ENCODE measurements at places on chromosomes 6 and 20.
A peak's percentile ranks its signal among the peaks of the same experiment; 100 is the strongest.

DNA sequence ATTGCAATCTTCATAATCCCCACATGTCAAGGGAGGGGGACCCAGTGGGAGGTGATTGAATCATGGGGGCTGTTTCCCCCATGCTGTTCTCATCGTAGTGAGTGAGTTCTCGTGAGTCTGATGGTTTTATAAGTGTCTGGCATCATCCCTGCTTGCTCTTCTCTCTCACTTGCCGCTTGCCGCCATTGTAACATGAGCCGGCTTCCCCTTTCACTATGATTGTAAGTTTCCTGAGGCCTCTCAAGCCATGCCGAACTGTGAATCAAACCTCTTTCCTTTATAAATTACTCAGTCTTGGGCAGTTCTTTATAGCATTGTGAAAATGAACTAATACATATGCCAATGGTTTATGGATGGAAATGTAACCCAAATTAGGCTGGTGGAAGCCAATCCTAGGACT is 109.4 kb upstream of the AKAP12 start:
- no peaks in the 10 kb centered on the region for H3K27me3 ChIP-seq
- H3K4me3 ChIP-seq: no peak overlapping the region
- H3K4me1 ChIP-seq: no peaks in the 10 kb centered on the region
- H3K27ac ChIP-seq: no peak overlapping the region
- DNase-seq: no peak

DNA sequence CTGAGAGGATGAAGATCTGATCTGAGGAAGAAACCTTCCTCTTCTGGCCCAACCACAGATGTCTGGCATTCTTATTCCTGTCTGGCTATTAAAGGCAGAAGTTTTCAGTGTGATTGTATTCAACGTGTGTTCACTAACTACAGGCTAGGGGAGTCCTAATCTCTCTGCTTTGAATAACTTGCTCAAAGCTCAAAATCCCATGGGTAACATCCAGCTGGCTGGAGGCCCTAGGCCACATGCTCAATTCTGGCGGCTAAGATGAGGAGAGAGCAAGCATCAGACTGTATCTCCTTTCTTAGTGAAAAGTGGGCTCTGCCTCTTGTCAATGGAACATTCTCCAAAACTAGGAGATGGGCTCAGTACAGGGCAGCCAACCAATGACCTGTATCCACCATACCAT is 478.0 kb downstream of the KIF16B start:
- H3K27ac ChIP-seq: no peak overlapping the region
- H3K27me3 ChIP-seq: no peaks in the 10 kb centered on the region
- no peak overlapping the region for H3K4me3 ChIP-seq

GRCh38 chr6:101429270-101429669 is 35.8 kb downstream of the GRIK2 start:
- H3K4me3 ChIP-seq: no peak overlapping the region
- H3K27ac ChIP-seq: no peak overlapping the region
- no peaks in the 10 kb centered on the region for H3K36me3 ChIP-seq
- DNase-seq: no peak
- no peaks in the 10 kb centered on the region for H3K27me3 ChIP-seq

- H3K4me3 ChIP-seq: no peak overlapping the region
- H3K27ac ChIP-seq: no peak overlapping the region
- H3K36me3 ChIP-seq: no peaks in the 10 kb centered on the region
- no peaks in the 10 kb centered on the region for H3K4me1 ChIP-seq
- H3K27me3 ChIP-seq: no peaks in the 10 kb centered on the region
These were observed 400.0 kb upstream of the CDH4 start for GRCh38 chr20:60851826-60852704.

- H3K4me1 ChIP-seq: no peaks in the 10 kb centered on the region
- no peak overlapping the region for H3K27ac ChIP-seq
- no peaks in the 10 kb centered on the region for H3K27me3 ChIP-seq
- H3K4me3 ChIP-seq: no peak overlapping the region
- no peaks in the 10 kb centered on the region for H3K36me3 ChIP-seq
These were observed 134.0 kb upstream of the GRIK2 start for GRCh38 chr6:101259505-101259904.

DNA sequence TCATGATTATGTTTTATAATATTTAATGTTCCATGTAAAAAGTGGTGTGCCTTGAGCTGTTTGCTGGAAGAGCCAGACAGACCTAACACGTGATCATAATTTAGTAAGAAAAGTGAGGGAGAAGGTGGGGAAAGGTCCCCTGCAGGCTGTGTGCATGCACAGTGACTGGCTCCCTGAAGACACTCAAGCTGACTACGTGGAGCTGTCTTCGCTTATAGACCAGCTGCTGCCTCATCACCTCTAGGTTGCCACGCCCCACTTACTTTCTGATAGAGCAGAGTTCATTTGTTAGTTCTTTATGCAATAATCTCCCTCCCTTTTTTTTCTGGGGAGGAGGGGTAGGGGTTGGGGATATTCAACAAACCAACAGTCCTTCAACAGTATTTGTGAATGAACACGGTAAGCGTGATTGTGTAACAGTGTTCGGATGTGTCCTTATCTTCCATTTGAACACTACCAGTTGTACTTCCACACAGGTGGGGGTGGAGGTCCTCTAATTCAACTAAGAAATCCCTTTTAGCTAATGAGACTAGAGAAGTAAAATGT is 157.3 kb downstream of the BACH2 start:
- no peaks in the 10 kb centered on the region for H3K27me3 ChIP-seq
- no peaks in the 10 kb centered on the region for H3K36me3 ChIP-seq
- no peak overlapping the region for H3K4me3 ChIP-seq
- H3K27ac ChIP-seq: no peak overlapping the region
- no peaks in the 10 kb centered on the region for H3K4me1 ChIP-seq

- H3K27ac ChIP-seq: no peak overlapping the region
- no peaks in the 10 kb centered on the region for H3K4me1 ChIP-seq
- H3K4me3 ChIP-seq: no peak overlapping the region
- no peaks in the 10 kb centered on the region for H3K27me3 ChIP-seq
- no peak for DNase-seq
These were observed 47.0 kb upstream of the PRL start for GRCh38 chr6:22343864-22344263.

- no peaks in the 10 kb centered on the region for H3K4me1 ChIP-seq
- no peak overlapping the region for H3K4me3 ChIP-seq
- no peak overlapping the region for H3K27ac ChIP-seq
- no peak for DNase-seq
These were observed 47.4 kb upstream of the PAK5 start for GRCh38 chr20:9886227-9886626.

DNA sequence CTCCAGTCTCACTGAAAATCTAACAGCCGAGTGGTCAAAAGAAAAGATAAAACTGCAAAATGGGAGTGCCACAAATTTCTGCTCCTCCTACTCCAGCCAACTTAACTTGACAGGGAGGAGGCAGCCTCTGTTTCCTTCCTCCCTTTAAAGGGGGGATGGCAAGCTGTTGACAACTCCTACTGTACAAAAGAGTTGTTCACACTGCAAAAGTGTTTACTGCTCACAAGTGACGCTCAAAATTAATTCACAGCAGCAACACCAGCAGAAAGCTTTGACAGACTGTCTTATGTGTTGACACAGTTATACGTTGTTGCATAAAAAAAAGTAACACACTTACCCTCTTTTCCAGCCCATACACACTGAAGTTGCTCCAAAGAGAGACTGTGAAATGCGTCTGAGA is 169.8 kb downstream of the BACH2 start:
- H3K4me3 ChIP-seq: no peak overlapping the region
- H3K27me3 ChIP-seq: no peaks in the 10 kb centered on the region
- H3K36me3 ChIP-seq: no peaks in the 10 kb centered on the region
- H3K4me1 ChIP-seq: no peaks in the 10 kb centered on the region

DNA sequence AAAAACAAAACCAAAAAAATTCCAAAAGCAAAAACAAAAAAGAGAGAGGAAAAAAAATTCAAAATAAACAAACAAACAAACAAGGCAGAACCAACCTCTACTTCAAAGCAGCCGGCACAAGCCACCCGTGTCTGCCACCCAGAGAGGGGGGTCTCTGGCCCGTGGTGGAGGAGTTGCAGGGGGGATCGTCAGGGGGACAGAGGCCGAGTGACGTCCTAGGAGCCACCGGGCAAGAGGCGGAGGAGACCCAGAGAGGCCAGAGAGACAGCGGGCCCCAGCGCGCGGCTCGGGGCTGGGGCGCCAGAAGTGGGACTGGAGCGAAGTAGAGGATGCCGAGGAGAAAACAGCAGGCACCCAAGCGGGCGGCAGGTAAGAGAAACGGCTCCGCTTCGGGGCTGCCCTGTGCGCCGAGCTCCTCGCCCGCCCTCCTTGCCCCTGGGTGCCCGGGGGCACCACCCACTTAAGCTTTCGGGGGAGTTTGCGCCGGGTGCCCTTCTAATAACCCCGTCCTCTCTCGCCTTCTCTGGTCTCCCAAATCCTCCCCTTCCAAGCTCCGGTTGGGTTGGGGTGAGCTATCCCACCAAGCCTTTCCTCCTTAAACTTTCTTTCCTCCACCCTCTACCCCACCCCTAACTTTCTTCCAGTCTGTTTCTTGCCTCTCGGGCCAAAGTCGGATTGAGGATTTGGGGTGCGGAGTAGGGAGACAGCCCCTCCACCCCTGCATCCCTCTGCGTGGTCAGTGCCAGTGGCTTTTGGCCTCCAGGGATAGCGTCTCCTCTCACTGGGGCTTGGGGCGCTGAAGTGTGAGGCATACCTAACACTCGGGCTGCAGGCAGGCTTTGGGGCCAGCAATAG is 1.0 kb downstream of the TSHZ2 start:
- H3K4me1 ChIP-seq: no peaks in the 10 kb centered on the region
- H3K4me3 ChIP-seq: peak overlapping the region; percentile 41
- H3K36me3 ChIP-seq: no peaks in the 10 kb centered on the region
- no peak overlapping the region for H3K27ac ChIP-seq

- no peaks in the 10 kb centered on the region for H3K4me1 ChIP-seq
- DNase-seq: no peak
- H3K27ac ChIP-seq: no peak overlapping the region
These were observed 29.2 kb downstream of the FRMD1 start for GRCh38 chr6:168049706-168050224.

- DNase-seq: no peak
- peaks cover 2% of the 10 kb centered on the region for H3K4me1 ChIP-seq
- H3K27me3 ChIP-seq: peaks cover 10% of the 10 kb centered on the region
- H3K27ac ChIP-seq: no peak overlapping the region
- no peaks in the 10 kb centered on the region for H3K36me3 ChIP-seq
- peak overlapping the region; percentile 47 for H3K4me3 ChIP-seq
These were observed 1.8 kb downstream of the EPHA7 start for GRCh38 chr6:93417421-93418013.

- no peaks in the 10 kb centered on the region for H3K27me3 ChIP-seq
- no peak for DNase-seq
- H3K4me3 ChIP-seq: no peak overlapping the region
- H3K36me3 ChIP-seq: no peaks in the 10 kb centered on the region
- H3K4me1 ChIP-seq: no peaks in the 10 kb centered on the region
These were observed 48.0 kb upstream of the BCAS1 start for GRCh38 chr20:54118220-54119001.

DNA sequence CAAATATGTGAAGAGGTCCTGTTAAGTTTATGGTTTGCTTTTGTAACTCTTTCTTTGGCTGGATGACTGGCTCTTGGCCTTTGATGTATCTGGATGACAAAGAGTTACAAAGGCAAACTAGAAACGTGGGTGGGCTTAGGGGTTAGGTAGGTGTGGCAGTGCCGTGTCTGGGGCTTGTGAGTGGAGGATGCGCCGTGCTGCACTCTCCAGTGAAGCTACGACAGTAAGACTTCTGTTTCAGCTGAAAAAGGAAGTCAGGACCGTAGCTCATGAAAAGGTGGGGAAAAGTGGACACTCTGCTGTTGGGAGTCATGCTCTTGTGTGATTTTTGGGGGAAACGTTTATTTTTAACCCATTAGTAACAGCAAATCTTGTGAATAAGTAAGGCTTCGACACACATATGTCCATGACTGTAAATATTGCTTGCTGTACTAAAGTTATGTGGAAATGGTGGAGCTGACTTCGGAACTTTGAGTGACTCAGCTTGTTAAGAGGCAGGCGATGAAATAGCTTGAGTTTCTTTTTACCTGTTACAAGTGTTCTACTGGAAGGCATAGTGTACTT is 45.6 kb downstream of the DUSP22 start:
- DNase-seq: no peak
- no peak overlapping the region for H3K27ac ChIP-seq
- H3K36me3 ChIP-seq: no peaks in the 10 kb centered on the region
- no peaks in the 10 kb centered on the region for H3K4me1 ChIP-seq
- H3K4me3 ChIP-seq: no peak overlapping the region

DNA sequence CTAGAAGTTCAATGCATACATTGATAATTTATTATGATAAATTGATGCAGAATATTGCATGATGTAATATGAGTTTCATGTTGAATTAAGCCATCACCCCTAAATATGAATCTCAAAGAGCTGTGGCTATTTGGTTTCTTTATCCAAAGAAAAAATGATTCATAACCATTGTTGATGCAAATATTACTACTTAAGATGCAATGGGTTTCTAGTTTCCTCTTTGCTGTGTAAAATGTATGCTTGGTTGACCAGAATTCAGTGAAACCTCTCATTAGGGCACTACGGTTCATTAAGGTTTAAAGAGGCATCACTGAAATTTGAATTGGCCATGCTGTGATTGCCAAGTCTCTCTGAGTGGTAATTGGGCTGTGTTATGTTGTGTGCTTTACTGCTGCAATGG is 492.5 kb upstream of the FLRT3 start:
- no peaks in the 10 kb centered on the region for H3K4me1 ChIP-seq
- H3K4me3 ChIP-seq: no peak overlapping the region
- H3K27me3 ChIP-seq: no peaks in the 10 kb centered on the region
- no peak for DNase-seq
- H3K36me3 ChIP-seq: no peaks in the 10 kb centered on the region
- no peak overlapping the region for H3K27ac ChIP-seq

DNA sequence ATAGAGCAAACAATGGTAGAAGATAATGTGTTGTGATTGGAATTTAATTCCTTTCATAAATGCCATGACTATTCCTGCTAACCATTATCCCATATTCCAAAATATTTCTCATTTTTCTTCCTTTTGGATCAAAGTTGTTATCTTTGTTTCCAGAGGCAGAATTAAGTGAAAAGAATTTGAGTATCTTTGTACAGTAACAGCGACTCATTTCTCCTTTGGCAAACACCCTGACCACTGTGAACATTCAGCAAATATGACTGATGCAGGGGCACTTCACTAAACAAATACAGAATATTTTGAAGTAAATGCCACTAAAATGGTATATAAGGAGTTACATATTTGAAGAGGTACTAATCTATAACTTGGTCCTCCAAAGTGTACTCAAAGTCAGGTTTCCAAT is 105.0 kb upstream of the LAMP5 start:
- no peak overlapping the region for H3K27ac ChIP-seq
- H3K27me3 ChIP-seq: no peaks in the 10 kb centered on the region
- no peak overlapping the region for H3K4me3 ChIP-seq
- H3K36me3 ChIP-seq: no peaks in the 10 kb centered on the region

- DNase-seq: no peak
- no peak overlapping the region for H3K4me3 ChIP-seq
- no peak overlapping the region for H3K27ac ChIP-seq
These were observed 24.7 kb downstream of the TRAF3IP2 start for GRCh38 chr6:111580826-111581505.

DNA sequence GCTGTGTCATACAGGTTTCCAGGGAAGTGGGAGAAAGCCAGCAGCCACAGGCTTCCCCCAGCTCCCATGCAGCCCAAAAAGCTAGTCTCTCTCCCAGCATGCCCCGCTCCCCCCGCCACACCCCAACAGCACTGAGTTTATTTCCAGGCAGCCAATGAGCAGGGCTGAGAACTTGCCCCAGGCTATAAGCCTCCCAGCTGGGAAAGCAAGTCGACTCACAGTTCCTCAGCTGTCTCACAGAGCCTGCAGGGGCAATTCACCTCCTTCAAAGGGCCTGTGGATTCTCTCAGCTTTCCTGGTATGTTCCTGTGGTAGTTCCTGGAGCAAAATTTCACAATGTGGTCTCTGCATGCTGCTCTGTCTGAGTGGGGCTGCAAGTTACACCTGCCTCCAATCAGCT is 34.2 kb downstream of the PAX1 start:
- DNase-seq: no peak
- H3K27ac ChIP-seq: no peak overlapping the region
- H3K4me1 ChIP-seq: no peaks in the 10 kb centered on the region
- H3K36me3 ChIP-seq: no peaks in the 10 kb centered on the region
- no peak overlapping the region for H3K4me3 ChIP-seq

Measured in iPS DF 6.9 (cell line).